ENCODE measurements at places on chromosomes 16 and 17.

DNA sequence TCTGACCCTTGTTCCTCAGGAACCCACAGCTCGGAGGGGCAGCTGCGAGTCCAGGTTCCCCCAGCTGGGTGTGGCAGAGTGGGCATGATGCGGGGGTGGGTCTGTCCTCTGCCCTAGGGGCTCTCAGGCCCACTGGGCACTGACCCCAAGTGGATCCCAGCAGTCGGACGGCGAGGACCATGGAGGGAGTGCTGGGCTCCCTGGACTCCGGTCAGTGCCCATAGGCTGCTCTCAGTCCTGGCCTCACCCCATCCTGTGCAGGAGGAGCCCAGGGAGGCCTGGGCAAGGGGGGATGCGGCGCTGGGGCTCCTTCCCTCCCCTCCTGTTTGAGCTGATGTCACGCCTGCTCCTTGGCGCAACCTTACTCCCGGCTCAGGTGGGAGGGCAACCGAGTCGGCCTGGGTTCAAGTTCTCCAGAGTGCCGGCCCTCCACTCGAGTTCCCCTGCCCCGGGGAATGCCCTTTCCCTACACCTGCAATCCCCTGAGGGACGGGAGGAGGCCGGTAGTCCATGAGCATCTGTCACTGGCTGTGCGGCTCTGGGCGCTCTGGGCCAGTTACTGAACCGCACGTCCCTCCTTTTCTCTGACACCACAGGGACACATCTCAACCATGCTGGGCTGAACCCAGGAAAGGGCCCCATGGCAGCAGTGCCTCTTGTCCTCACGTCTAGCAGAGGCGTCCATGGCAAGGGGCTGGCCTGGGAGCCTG, 52.6 kb upstream of the ACSF3 start:
- no peak for DNase-seq

- no peak for DNase-seq
Measured at GRCh38 chr17:80790021-80790765, 201.4 kb upstream of the CHMP6 start.

GRCh38 chr16:23848958-23849357, 13.2 kb downstream of the PRKCB start:
- no peak for DNase-seq

DNA sequence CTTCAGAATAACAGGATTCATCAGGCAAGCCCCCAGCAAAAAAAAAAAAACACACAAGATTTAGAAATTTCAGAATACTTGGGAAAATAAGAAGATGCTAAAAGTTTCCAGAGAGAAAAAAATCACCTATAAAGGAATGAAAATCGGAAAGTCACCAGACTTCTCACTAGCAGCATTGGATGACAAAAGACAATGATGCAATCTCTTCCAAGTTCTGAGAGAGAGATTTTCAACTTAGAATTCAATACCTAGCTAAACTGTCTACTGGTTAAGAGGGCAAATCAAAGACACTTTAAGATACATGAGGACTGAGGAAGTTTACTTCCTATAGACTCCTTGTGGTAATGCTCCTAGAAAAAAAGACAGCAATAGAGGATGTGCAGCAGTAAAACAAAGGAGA, 23.9 kb upstream of the TNS4 start:
- no peak for DNase-seq

- DNase-seq = no peak
Measured at GRCh38 chr16:6193718-6194117, 1096.1 kb upstream of the EEF2KMT start.

DNA sequence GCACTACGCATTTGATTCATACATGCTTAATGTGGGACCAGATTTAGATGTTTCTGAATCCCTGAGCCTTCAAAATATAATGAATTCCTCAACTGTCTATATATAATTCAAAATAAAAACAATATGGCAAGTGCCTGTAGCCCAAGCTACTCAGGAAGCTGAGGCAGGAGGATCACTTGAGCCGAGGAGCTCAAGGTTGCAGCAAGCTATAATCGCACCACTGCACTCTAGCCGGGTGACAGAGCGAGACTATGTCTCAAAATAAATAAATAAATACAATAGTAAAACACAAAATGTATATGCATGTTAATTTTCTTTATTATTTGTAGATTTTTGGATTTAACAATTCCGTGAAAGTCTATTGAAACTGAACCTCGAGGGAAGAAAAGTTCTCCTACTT, 50.6 kb upstream of the IRX6 start:
- no peak for DNase-seq

GRCh38 chr17:7982173-7982572, 20.2 kb upstream of the GUCY2D start:
- DNase-seq = peak; percentile 63

DNA sequence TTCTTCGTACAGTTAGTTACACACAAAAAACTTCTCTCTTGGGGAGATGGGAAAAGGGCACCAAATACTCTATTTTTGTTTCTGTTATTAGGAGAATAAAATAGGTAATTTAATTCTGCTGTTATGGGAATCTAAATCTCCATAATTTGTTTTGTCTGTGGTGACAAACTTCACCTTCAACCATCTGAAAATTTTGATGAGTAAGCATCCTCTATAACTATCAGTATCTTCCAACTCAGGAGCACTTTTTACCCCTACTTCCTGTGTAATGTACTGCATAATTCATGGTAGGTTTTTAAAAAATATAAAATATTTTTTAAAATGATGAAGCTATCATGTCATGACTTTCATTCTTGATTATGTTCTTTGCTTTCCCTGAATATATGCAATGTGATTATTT, 33.6 kb upstream of the CNTNAP4 start:
- DNase-seq = no peak

DNA sequence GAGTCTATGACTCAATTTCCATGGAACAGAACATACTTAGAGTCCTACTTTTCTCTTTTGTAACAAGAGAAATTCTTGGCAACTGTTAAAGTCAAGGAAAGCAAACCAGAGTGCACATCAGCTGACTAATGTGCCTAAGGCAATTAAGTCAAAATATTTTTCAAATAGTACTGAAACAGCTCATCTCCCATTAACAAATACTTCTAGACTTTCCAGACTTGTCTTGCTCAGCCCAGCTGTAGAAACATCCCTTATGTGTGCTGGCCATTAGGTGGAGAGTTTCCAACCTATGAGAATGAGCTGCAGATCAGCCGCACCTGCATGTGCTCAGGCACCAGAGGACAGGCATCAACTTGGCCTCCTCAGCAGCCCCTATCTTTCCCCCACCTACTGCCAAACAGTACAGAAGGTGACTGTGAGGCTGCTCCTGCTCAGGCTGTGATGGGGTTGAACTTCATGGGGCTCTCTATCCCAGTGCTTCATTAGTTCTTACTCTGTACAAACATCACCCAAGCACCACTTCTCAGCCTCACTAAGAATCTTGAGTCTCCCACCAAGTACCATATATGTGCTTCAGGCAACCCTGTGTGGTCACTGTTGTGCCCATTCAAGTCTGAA, 32.2 kb downstream of the TEX2 start:
- DNase-seq = peak; percentile 85

- peak; percentile 80 for DNase-seq
Measured at GRCh38 chr17:28908640-28909167, 5.8 kb upstream of the DHRS13 start.

DNA sequence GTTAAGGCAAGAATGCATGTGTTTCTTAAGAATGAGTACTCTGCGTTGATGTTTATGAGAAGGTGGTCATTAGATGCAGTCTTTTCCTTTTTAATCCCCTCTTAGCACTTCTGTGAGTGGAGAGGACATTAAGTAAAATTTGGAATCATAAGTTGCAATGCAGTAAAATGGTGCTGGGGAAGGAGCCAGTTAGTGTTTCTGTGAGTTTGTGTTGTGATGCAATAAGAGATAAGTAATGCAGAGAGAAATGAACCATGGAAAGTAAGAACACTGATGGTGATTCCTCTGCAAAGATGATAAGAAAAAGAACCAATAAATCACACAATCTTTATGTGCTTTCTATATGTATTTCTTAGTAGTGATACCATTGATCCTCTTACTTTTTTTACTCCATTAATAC, 20.0 kb downstream of the ABHD15 start:
- DNase-seq = peak; percentile 12

GRCh38 chr17:4950075-4950745, 709 bp upstream of the ENO3 start:
- no peak for DNase-seq

DNA sequence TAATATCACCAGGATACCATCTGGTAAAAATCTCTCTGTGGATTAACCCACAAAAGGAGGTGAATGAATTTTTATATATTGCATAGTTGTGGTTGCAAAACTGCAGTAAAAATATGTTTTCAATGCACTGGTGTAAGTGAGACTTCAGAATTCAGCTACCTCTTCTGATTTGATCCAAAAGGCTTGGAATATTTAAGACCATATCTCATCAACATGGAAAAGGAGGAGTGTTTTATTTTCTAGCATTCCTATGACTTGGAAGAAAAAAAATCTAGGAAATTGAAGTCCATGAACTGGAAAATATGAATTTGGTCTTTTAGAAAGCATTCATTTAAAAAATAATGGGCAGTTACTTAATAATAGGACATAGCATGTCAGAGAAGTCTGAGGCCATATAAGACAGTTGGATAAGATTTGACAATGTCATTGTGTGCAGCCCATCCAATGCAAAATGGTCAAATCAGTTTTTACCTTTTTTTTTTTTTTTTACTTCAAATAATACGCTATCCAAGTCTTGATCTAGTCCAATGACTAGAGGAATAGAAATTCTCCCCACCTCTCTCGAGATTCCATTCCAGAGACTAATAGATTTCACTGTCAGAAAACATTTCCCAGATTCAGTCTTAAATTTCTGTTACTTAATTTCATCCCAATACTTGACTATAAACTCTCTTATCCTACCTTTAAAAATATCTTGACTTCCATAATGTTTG, 364.9 kb upstream of the PMFBP1 start:
- DNase-seq = peak; percentile 64

DNA sequence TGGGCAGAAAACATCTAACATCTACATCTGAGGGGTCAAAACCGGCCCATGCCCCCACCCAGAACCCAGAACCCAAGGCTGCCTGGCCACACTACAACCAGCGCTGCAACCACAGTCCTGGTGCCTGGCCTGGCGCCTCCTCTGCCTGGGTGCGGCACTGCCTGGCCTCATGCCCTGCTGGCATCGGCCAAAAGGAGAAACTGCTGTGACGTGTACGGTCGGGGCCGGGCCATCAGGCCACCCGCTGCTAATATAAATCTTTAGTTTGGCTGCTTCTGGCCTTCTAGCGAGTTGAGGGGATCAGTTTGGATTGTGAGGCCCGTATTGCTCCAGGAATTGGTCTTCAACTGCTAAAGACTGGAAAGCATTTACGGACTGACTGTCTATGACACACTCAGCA, 22.8 kb downstream of the TMEM204 start:
- DNase-seq = peak; percentile 61

- no peak for DNase-seq
Measured at GRCh38 chr17:16345565-16345964, 7.7 kb downstream of the CENPV start.

GRCh38 chr17:79515646-79516571, 94.9 kb downstream of the RBFOX3 start:
- peak; percentile 32 for DNase-seq

DNA sequence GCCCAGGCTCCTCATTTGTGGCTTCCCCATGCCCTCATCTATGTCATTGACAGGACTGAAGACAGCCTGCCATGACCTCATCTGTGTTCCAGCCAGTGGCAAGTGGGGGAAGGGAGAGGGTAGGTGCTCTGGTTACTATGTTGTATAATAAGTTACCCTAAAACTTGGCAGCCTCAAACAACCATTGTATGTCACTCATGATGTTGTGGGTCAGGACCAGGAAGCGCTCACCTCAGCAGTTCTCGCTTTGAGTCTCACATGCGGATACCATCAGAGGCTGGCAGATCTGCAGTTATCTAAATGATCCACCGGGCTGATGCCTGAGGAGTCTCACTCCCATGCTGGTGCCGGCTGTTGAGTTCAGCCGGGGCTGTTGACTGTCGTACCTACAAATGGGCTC, 89.0 kb upstream of the TMEM97 start:
- DNase-seq = no peak

GRCh38 chr16:49343291-49343690, 30.3 kb upstream of the C16orf78 start:
- no peak for DNase-seq

- peak; percentile 61 for DNase-seq
Measured at GRCh38 chr17:69246726-69247375, 18.2 kb upstream of the ABCA10 start.

DNA sequence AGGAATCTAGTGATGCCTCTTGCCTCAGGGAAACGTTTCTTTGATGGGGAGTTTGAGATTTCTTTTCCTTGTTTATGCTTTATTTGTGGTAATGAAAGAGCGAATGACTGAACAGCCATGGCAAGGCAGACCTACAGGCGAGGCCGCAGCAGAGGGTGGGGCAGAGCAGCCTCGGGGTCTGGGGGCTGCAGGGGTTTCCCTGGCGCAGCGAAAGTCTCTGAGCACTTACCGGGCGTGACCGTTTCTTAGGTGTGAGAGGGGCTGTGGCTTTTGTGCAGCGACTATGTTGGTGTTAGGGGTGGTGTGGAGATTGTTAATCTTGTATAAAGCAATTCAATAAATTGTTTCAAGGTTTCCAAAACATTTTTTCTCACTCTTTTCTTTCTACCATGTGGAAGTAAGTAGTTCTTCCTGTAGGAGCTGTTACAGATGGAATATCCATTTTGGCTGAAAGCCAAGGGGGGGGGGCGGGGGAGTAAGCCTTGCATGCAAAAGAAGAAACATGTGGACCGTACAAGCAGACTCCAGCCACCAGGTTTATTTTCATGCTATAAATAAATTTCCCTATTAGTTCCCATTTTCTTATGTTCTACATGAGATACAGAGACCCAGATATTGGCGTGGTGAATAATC, 34.8 kb downstream of the UBN1 start:
- peak; percentile 46 for DNase-seq

DNA sequence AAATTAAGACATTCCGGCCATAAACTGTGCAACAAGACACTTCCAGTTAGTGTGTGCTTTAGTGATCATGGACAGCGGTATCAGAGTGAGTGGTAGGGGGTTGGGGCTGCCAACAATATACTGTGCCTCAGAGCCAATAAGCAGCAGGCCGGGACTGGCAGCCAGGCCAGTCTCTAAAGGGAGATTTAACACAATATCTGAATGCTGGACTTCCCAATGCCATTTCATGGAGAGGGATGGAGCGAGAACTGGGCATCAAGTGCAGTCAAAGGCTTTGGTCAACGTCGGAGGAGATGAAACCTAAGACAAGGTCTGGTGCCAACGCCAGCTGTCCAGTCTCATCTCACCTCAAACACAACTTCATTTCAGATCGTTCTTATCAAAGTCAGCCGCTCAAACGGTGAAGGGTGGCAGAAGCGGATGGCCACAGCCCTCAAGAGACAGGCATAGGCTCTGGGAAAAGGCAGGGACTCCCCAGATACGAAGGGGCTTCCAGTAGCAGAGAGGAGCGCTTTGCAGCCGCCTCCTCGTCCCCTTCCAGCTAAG, 935 bp downstream of the USP32 start:
- DNase-seq = peak; percentile 55

- no peak for DNase-seq
Measured at GRCh38 chr17:75473246-75473645, 16.8 kb downstream of the TMEM94 start.

DNA sequence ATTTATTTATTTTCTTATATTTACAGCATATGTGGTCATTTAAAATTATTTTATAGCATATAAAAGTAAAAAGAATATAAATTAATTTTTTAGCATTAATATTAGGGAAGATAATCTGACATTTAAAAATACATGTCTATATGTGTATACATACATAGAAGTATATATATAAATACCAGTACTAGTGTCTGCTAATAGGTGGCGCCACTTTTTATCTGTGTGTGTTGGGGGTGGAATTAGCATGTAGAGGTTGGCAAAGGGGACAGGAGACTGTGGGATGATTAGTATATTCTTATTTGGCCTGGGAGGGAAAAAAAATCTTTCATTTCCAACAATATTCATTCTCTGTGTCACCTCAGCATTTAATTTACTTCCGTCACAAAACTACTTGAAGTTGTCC, 359.1 kb downstream of the WWOX start:
- no peak for DNase-seq
